GM04504 (cell line): ENCODE measurements at places on chromosomes 6 and 20.

DNA sequence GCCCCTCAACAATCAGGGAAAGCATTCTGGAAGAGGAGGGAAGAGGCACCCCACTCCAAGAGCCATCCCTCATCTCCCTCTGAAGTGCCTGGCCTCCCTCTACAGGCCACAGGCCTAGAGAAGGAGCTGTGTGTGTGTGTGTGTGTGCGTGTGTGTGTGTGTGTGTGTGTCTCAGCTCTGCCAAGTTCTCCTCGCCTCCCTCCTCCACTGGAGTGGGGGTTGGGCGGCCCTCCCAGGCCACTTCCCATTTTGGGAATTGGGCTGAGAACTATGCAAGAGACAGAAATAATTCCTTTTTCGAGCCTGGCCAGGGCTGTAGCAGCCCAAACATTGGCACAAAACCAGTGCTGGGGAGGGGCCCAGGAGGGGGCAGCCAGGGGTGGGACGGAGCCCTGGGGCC is 35.7 kb downstream of the KCNB1 start:
- DNase-seq: no peak

- DNase-seq: peak; percentile 57
Observed at GRCh38 chr6:104711371-104711770, 148.3 kb downstream of the HACE1 start.

GRCh38 chr20:19018881-19019280 is 193.6 kb upstream of the SLC24A3 start:
- no peak for DNase-seq

DNA sequence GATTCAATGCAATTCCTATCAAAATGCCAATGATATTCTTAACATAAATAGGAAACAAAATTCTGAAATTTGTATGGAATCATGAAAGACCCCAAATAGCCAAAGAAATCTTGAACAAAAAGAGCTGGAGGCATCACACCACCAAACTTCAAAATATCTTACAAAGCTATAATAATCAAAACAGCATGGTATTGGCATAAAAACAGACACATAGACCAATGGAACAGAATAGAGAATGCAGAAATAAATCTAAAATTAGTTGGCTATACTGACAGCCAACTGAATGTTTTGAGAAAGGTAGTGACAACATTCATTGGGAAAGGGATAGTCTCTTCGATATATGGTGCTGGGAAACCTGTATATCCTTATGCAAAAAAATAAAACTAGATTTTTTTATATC is 121.9 kb upstream of the ASCC3 start:
- no peak for DNase-seq

DNA sequence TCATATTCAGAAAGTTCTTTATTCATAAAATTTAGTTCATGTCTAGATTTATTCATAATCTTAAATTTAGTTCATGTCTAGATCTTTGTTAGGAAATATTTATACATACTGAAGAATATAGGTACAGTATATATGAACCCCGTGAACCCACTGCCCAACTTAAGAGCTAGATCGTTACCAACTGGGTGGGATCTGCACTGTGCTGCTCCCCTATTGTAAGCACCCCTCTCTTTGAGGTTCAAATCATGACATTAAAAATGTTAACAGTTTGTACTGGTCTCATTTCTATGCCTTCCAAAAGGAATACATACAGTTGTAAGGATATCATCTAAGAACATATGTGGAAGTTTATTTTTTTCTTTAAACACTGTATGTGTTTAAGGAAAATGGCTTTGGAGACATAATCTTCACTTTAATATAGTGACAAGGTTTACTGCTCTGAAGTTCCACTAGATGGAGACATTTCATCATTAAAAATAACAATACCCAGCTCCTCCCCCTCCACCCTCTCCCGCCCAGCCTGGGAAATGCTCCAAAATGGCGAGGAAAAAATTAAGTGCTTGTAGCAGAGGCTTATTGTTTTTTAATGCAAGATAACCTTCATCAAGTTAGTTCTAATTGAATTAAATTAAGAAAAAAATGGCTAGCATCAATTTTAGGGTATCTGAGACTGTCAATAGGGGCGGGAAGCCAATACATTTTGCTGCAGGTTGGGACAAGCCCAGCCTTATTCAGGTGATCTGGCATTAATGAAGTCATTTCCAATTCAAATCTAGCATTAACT is 104.1 kb upstream of the TRAF3IP2 start:
- peak; percentile 52 for DNase-seq
